Panc1 (cell line): ENCODE measurements at places on chromosomes 2 and 18.

DNA sequence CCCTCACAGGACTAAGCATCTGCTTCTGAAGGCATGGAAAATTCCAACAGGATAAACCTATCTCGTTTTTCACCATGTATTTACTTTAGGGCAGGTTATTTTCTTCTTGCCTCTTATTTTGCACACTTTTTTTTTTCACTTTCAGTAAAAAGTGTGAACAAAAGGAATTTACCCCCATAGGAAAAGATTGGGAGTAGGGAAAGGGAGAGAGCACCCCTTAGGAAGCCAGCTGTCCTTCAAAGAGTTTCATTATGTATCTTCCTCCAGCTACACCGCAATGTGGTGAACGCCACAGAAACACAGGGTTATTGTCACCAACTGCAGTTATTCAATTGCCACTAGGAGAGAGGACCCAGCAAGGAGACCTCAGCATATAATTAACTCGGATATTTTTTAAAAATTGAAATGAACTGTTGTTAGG is 286.2 kb upstream of the VRK2 start:
- peak overlapping the region; percentile 62; the same call in 1 of the 2 replicates for H3K27ac ChIP-seq
- H3K4me3 ChIP-seq = no peak overlapping the region
- H3K27me3 ChIP-seq = no peaks in the 10 kb centered on the region

DNA sequence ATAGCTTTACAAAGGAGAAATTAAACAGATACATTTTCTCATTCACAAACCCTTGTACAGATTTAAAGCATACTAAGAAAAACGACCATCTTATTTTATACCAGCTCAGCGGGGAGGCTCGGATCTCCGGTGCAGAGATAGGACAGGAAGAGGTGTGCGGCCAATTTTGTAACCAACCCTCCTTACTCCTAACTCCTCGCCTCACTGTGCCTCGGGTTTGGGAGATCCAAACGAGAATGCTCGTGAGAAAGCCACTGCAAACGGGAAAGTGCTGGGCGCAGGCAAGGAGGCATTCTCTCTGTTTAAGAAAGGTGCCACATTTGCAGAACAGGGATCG is 1.2 kb downstream of the KDSR start:
- peak overlapping the region; percentile 87 for H3K4me3 ChIP-seq
- H3K4me1 ChIP-seq = peaks cover 4% of the 10 kb centered on the region
- H3K27me3 ChIP-seq = no peaks in the 10 kb centered on the region
- no peak for DNase-seq
- H3K36me3 ChIP-seq = peaks cover 2% of the 10 kb centered on the region; the same call in 1 of the 2 replicates

DNA sequence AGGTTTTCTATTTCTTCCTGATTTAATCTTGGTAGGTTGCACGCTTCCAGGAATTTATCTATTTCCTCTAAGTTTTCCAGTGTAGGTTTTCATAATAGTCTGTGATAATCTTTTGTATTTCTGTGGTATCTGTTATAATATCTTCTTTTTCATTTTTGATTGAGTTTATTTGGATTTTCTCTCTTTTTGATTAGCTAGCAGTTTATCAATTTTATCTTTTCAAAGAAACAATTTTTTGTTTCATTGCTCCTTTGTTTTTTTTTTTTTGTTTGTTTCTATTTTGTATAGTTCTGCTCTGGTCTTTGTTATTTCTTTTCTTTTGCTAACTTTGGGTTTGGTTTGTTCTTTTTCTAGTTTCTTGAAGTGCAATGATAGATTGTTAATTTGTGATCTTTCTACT is 51.3 kb downstream of the G6PC2 start:
- no peaks in the 10 kb centered on the region for H3K27me3 ChIP-seq
- no peak for DNase-seq
- no peaks in the 10 kb centered on the region for H3K36me3 ChIP-seq
- no peak overlapping the region for H3K27ac ChIP-seq
- no peaks in the 10 kb centered on the region for H3K4me1 ChIP-seq
- H3K4me3 ChIP-seq = no peak overlapping the region

- H3K4me3 ChIP-seq = no peak overlapping the region
- H3K4me1 ChIP-seq = no peaks in the 10 kb centered on the region
- peaks cover 3% of the 10 kb centered on the region for H3K36me3 ChIP-seq
These were observed 68.1 kb downstream of the EMILIN2 start for GRCh38 chr18:2914881-2915240.

DNA sequence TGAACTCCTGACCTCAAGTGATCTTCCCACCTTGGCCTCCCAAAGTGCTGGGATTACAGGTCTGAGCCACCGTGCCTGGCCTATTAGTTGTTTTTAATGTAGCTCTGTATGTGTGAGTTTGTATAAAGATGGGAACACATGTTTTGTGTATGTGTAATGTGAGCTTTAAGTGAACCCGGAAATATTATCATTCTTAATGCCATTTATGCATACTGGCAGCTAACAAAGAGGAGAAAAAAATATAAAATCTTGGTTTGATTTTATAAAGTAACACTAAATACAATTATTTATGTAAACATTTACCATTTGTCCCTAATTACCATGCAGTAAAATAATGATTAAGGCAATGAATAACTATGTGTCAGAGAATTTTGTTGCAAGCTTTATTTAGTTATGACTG is 9.1 kb upstream of the CKAP2L start:
- no peaks in the 10 kb centered on the region for H3K27me3 ChIP-seq
- no peak for DNase-seq
- no peaks in the 10 kb centered on the region for H3K36me3 ChIP-seq
- no peak overlapping the region for H3K4me3 ChIP-seq
- H3K4me1 ChIP-seq = no peaks in the 10 kb centered on the region
- no peak overlapping the region for H3K27ac ChIP-seq

DNA sequence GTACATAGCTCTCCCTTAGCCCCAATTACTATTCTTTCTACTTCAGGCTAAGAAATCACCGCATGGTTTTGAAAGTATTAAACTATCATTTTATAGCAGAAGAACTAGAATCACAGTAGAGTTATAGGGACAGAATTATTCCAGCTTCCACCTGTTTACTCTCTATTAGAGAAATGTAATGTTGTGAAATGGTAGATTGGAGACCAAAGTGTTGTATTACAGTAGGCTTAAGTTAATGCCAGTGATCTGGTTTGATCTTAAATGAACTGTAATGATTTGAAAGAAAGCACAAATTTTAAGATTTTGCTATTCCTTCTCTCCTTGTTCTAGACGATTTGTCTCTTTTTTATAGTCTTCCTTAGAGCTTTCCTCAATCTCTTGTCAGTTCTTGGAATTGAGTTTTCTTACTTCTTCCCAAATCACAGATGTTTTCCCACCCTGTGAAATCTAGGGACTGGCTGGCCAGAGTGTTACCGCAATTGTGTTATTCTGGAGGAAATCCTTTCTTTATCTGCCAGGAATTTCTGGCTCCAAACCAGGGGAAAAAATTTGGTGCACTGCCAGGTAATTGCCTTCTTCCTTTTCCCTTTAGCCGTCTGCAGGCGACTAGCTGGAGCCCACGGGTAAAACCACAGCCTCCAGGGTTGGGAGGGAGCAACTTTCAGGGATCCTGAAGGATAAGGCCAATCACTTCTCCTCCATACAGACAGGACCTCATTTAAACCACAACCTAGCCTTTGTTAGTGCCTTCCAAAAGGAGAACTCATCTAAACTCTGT is 51.7 kb downstream of the NOP58 start:
- DNase-seq = no peak
- no peak overlapping the region for H3K4me3 ChIP-seq
- no peaks in the 10 kb centered on the region for H3K36me3 ChIP-seq
- no peaks in the 10 kb centered on the region for H3K27me3 ChIP-seq

DNA sequence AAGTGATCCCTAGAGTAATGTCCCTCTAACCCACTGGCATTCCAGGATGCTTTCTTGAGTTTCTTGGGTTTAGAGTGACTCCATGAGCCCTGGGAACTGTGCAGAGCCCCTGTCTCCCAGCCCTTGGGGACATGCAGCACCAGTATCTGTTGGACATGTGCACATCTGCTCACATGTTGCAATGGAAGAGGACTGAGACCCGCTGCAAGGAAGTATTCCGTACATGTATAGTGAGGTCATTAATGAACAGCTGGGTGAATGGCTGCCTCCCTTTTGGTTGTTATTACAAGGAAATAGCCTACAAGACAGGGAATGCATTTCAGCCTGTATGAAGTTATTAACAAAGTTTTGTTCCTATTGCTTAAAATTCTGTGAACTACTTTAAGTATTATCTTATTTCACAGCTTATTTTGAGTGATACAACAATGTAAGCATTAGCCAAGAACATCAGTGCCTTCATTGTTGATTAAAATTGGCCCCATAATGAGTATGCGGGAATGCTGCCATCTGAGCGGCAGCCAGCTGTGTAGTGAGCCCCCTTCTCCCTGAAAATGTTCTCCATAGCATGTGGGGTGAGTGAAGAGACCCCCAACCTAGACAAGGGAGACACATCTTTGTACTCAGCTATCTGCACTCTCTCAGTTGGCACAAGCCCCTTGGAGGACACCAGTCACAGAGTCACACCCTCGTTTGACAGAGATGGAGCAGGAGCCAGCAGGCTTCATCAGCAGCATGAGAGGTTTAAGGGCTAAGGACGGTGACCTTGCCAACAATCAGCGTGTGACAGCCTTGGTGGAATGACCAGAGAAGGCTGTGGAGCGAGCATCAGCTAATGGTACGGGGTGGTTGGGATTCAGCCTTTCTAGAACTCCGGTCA is 87.4 kb downstream of the FAM210A start:
- no peak for DNase-seq
- 0 out of 2 replicates have a peak, but pooled peaks cover 3% of the 10 kb centered on the region for H3K27me3 ChIP-seq
- no peaks in the 10 kb centered on the region for H3K36me3 ChIP-seq

- peaks cover 19% of the 10 kb centered on the region for H3K4me1 ChIP-seq
- peak overlapping the region; percentile 96 for H3K27ac ChIP-seq
- H3K36me3 ChIP-seq = no peaks in the 10 kb centered on the region
- DNase-seq = no peak
- H3K4me3 ChIP-seq = no peak overlapping the region
These were observed 142.0 kb downstream of the COPS8 start for GRCh38 chr2:237227592-237228280.

GRCh38 chr18:58338961-58339592 is 289.8 kb downstream of the ALPK2 start:
- H3K4me3 ChIP-seq = no peak overlapping the region
- no peak overlapping the region for H3K27ac ChIP-seq
- H3K4me1 ChIP-seq = no peaks in the 10 kb centered on the region
- no peaks in the 10 kb centered on the region for H3K36me3 ChIP-seq
- H3K27me3 ChIP-seq = no peaks in the 10 kb centered on the region
- no peak for DNase-seq

GRCh38 chr2:219127037-219127635 is 33.5 kb downstream of the NHEJ1 start:
- no peaks in the 10 kb centered on the region for H3K36me3 ChIP-seq
- DNase-seq = no peak
- no peaks in the 10 kb centered on the region for H3K27me3 ChIP-seq
- no peak overlapping the region for H3K27ac ChIP-seq
- H3K4me3 ChIP-seq = no peak overlapping the region
- H3K4me1 ChIP-seq = peaks cover 5% of the 10 kb centered on the region

DNA sequence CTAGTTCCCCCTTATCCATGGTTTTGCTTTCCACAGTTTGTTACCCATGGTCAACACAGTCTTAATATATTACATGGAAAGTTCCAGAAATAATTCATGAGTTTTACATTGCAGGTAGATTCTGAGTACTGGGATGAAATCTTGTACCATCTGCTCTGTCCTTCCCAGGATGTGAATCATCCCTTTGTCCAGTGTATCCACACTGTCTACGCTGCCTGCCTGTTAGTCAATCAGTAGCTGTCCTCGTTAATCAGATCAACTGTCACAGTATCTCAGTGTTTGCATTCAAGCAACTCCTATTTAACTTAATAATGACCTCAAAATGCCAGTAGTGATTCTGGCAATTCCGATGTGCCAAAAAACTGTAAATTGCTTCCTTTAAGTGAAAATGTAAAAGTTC is 76.3 kb downstream of the DYNC1I2 start:
- H3K4me1 ChIP-seq = no peaks in the 10 kb centered on the region
- no peak overlapping the region for H3K27ac ChIP-seq
- DNase-seq = no peak

DNA sequence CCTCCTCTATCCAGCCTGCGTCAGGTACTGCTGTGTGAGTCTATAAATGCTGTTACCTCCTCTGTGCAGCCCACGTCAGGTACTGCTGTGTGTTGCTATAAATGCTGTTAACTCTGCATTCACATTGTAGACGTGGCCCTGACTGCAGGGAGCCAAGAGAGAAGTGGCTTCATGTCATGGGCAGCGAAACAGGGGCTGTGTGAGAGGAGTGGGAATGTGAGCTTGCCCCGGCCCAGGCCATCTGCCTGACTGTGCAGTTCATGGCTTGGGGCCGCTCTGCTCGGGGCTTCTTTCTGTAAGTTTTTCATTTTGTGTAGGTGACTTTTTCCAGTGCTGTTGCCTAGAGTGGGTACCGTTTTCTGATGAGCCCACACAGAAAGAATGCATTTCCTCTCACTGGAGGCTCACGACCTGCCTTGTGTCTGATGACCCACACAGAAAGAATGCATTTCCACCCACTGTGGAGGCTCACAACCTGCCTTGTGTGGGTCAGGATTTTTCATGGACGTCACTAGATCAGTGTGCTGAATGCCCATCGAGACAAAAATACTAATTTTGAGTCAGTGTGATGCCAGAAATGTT is 104.5 kb downstream of the SNTG2 start:
- no peaks in the 10 kb centered on the region for H3K27me3 ChIP-seq
- no peak overlapping the region for H3K4me3 ChIP-seq
- no peaks in the 10 kb centered on the region for H3K36me3 ChIP-seq

DNA sequence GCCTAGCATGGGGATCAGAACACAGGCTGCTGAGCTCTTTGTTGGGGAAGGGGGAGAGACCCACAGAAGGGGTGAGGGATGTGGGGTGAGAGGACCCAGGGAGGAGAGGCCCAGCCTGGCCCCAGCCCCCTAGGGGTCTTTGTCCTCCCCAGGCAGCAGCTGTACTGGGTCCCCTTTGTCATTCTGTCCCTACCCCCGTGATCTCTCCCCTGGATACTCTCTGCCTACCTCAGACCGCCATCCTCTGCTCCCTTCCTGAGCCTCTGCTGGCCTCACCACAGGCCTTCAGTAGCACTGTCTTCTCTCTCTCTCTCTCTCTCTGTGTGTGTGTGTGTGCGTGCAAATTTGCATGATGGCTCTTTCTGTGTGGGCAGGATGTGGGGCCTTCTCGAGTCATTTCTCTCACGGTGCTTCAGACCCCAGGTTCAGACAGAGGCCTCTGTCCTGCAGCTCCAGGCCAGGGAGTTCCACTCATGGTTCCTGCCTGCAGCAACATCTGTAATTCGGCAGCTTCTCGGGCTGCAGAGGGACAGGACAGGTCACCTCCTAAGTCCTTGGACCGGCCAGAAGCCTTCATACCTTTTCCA is 1.4 kb downstream of the PSD4 start:
- H3K4me1 ChIP-seq = no peaks in the 10 kb centered on the region
- DNase-seq = no peak
- H3K27me3 ChIP-seq = no peaks in the 10 kb centered on the region
- H3K4me3 ChIP-seq = no peak overlapping the region

DNA sequence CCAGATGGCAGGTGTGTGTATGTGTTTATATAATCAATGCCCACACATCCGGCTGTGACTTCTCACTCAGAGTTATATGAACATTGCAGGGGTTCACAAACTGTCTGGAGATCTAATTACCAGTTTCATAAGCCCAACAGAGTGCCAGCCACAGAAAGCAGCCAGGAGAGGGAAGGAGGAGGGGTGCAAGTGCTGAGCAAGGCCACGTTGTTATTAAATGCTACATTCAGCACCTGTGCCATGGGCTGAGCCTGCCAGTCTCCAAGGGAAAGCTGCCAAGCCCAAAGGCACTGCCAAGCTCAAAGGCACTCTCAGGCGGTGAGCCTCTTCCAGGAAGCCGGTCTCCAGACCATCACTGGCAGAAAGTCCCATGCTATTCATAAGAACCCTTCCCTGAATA is 17.4 kb downstream of the XDH start:
- H3K4me1 ChIP-seq = no peaks in the 10 kb centered on the region
- H3K27me3 ChIP-seq = no peaks in the 10 kb centered on the region
- DNase-seq = no peak
- H3K27ac ChIP-seq = no peak overlapping the region
- no peaks in the 10 kb centered on the region for H3K36me3 ChIP-seq
